Urothelium cell line (cell line): ENCODE measurements at places on chromosomes 13 and 19.
A peak's percentile ranks its signal among the peaks of the same experiment; 100 is the strongest.

DNA sequence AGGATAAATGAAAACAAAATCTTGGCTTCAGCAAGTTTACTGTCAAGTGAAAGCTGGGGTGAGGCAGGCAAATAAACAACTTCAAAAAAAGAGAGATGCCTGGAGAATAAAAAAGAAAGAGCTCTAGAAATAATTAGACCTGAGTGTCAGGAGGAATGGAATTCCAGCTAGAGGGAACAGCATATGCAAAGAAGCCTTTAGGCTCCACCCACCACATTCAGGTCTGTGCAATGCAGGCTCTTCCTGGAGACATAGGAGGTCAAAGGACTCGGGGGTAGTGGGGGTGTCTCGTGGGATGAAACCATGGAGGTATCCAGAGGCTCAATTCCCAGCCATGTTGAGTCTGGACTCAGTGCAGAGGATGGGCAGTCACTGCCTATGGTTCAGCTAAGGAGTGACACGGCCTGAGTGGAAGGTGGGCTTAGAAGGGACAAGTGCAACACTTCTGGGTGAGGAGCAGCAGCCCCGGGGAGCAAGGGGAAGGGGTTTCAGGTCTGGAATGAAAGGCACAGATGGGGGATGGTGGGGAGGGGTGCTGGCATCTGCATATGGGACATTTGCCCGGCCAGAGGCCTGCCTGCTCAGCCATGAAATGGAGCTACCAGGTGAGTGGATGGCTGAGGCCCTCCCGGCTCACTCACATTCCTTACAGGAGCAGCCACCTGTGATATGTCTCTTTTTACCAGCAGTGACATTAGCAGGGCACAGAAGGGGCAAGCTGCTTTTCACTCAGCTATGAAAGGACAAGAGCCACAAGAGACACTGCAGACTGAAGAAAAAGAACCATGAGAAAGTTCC is 12.3 kb downstream of the LATS2 start:
- no peak for DNase-seq

GRCh38 chr13:48199404-48199946 is 33.5 kb upstream of the ITM2B start:
- DNase-seq, result no peak

DNA sequence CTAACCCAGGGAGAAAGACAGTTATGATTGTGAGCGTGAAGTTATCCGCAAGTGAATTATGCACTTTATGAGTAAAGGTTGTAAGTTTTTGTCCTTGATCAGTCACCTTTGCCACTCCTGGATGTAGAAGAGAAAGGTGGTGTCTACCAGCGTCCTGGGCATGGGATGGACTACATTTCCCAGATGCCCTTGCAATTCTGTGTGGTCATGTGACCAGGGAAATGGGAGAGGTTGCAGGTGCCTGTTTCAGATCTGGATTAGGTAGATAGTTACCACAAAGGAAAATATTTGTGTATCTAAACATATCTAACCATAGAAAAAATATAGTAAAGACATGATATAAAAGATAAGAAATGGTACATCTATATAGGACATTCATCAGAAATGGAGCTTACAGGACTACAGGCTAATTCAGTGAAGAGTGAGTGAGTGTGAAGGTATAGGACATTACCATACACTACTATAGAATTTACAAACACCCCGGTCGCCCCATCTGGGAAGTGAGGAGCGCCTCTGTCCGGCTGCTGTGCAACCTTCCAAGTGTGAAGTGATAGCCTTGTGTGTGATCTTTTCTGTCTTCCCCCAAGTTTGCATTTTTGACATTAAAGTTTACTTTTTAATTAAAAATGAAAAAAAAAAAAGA is 51.6 kb upstream of the CACNA1A start:
- peak; percentile 27 for DNase-seq

- no peak for DNase-seq
Observed at GRCh38 chr19:16336571-16336970, 11.9 kb downstream of the KLF2 start.

- DNase-seq, result no peak
Observed at GRCh38 chr19:2711172-2711874, 8.8 kb upstream of the GNG7 start.

DNA sequence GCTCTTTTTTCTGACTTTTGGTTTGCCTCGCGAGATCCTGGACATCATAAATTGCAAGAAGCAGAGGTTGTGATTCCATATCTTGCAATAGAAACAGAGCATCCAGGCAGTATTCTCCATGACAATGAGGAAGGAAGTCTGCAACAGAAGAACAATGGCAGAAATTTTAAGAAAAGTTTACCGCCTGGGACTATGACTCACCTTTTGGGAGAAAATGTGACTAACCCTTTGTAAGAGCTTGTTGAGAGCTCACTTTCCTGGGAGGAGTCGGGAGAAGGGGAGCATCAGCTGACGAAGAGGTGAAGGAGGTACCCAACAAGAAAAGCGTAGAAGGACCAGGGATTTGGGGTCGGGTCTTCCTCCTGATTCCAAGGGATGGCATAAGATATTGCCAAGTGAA is 34.3 kb upstream of the TNFSF11 start:
- DNase-seq, result peak; percentile 38

DNA sequence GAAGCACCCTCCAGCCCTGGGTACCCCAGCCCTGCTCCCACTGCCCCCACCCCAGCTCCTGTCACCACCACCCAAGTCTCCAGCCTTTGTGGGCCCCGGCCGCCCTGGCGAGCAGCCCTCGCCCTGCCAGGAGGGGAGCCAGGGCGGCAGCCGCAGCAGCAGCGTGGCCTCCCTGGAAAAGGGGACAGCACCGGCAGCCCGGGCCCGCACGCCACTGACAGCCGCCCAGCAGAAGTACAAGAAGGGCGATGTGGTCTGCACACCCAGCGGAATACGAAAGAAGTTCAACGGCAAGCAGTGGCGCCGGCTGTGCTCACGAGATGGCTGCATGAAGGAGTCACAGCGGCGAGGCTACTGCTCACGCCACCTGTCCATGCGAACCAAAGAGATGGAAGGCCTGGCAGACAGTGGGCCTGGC is 3.9 kb downstream of the CIC start:
- no peak for DNase-seq

GRCh38 chr13:80604098-80604497 is 263.2 kb upstream of the SPRY2 start:
- peak; percentile 1 for DNase-seq

DNA sequence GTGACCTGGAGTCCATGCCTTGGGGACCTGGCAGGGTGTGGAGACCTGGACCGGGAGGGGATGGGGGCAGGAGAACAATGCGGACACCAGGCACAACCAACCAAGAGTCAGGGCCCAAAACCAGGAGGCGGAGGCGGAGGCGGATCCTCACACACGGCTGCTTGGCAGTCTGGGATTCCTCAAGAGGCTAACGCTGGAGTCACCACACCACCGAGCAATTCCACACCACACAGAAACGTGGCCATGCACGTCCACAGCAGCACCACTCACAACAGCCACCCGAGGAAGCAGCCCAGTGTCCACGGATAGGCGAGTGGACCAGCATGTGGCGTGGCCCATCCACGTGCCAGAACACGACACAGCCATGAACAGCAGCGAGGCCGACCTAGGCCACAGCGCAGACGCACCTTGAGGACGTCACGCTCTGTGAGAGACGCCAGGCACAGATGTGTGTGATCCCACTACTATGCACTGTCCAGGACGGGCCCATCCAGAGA is 17.7 kb downstream of the SBNO2 start:
- DNase-seq, result no peak

GRCh38 chr13:28301839-28302238 is 163.5 kb downstream of the PAN3 start:
- DNase-seq, result no peak

- no peak for DNase-seq
Observed at GRCh38 chr19:8308891-8309291, 733 bp upstream of the CD320 start.

DNA sequence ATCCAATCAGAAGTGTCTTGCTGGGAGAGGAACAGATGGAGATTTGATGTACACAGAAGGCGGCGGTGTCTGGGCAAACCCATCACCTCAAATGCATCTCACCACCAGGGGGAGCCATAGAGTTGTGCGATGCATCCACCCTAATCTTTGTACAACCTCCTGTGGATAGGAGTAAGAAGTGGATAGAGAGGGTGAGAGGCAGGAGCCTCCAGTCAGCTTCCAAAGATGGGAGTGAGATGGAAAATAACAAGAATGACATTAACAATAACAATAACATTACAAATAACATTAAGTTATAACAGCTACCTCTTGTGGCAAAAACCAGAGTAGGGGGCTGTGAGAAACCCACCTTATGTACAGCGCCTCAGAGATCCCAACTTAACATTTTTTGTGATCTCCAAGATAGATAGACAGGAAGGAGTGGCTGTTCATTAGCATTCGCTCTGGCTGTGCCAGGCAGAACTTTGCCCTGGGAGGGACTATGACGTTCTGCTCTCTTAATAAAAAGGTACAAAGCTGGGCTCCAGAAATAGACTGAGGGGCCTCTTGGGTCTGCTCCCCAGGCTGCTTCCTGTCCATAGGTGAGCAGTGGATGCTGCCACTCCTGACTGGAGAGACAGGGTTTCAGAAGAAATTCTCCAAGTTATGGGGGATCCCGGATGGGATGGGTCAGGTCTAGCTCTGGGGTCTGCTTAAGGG is 5.2 kb upstream of the CEACAM18 start:
- peak; percentile 67 for DNase-seq

GRCh38 chr19:35731779-35732405 is 10.4 kb downstream of the IGFLR1 start:
- no peak for DNase-seq

GRCh38 chr13:106942563-106942962 is 374.6 kb upstream of the ARGLU1 start:
- no peak for DNase-seq

- DNase-seq, result no peak
Observed at GRCh38 chr19:3186160-3186688, 494 bp downstream of the NCLN start.

DNA sequence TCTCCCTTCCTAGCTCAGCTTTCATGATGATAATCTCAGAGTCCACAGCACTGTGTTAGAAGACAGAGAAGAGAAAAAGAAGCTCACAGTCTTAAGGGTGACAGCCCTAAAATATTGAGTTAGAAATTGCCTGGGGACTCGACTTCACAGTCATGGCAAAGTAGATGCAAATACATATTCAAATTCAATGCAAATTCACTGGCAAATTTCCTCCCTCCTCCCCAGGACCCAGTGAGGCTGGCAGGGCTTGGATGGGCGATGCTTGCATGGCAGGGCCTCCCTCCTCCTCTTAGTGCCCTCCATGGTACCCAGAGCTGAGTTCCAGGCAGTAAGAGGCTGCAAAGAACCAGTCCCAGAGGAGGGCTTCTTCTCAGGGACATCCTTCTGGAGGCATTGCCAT is 115.6 kb upstream of the UQCRFS1 start:
- DNase-seq, result no peak

GRCh38 chr13:97249796-97250495 is 27.8 kb downstream of the MBNL2 start:
- DNase-seq, result no peak

GRCh38 chr19:45439190-45439568 is 15.5 kb upstream of the ERCC1 start:
- no peak for DNase-seq

GRCh38 chr19:31304831-31305312 is 44.4 kb downstream of the TSHZ3 start:
- no peak for DNase-seq

GRCh38 chr13:47665043-47665442 is 336.0 kb downstream of the SUCLA2 start:
- DNase-seq, result no peak

DNA sequence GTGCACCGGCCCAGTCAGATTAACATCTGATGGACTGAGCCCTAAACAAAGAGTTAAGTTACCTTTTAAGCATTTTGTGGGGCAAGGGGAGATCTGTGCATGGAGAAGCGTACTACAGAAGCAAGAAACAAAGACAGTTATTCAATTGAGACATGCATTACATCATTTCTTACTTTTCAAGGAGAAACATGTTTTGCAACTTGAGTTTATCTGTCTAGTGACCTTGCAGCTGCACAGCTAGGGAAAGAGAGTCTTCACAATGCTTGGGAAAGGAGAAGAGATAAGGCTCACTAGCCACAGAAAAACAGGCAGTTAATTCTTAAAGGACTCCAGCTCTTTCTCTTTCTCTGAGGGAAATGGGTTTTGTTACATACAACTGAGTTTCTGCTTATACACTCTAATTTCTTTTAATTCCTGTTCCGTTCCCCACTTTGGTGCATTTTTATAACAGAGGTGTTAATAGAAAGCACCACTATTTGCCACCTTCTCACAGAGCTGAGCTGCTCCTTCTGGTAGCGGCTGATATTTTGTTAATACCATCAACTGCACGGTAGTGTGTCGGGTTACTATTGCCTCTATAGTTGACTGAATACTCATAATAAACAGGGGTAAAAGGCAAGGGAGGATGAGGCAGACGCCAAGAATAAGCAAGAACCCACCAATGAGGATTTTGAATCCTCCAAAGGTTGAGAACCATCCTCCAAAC is 55.9 kb downstream of the ZNF431 start:
- no peak for DNase-seq

DNA sequence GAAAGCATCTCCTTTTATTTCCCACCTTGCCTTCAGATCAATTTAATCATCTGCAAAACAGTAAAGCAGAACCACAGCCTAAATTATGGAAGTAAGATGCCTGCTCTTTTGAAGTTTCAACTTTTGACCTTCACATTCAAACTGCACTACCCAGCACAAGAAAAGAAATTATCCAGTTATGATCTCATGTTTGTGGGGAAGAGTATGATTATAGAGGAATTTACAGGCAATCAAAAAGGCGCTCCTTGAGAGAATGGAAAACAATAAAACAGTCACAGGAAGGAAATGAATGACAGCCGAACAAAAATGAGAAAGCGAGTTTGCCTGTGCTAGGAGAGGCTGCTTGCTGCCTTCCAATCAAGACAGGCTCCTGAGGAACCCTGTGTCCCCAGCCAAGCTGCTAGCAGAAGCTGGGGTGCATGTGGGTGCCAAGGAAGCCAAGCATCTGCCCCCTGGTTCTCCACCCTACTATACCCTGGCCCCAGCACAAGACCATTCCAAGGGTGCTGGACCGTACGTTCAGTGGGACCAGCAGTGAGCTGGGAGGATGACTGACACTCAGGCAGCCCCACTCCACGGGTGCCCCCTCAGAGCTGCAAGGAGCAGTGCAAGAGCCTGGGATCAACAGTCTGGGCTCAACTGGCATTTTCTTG is 47.8 kb downstream of the PEPD start:
- DNase-seq, result peak; percentile 23

GRCh38 chr13:113846636-113847318 is 17.1 kb downstream of the GAS6 start:
- no peak for DNase-seq

DNA sequence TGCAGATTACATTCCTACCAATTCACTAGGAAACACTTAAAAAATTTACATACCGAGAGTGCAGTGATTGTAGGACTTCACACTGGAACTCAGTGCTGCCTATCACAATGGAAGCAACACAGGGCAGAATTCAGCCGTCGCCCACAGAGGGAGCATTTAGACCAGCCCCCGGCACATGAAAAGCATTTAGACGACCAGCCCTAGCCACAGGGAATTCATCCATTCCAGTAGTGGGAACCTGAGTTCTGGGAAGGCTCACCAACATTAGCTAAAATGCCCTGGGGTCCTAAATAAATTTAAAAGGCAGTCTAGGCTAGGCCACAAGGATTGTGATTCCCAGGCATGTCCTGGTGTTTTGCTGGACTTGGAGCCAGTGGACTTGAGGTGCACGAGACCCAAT is 155.2 kb downstream of the LIG4 start:
- no peak for DNase-seq
